ENCODE measurements at places on chromosomes 11 and 22.
A peak's percentile ranks its signal among the peaks of the same experiment; 100 is the strongest.

DNA sequence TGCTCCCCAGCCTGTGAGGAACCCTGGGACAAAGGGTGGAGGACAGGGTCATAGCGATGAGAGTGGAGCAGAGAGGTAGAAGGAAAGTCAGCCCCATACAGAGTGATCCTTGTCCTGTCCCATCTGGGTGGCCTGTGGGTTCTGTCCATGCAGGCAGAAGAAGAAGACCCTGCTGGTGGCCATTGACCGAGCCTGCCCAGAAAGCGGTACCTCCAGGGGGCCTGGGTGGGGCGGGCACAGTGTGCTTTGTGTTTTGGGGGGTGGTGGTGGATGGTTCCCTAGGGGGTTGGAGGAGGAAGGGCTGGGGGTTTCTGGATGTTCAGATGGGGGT, 7.9 kb downstream of the SIDT2 start:
- no peak for DNase-seq

- no peak for DNase-seq
Observed at GRCh38 chr11:123212406-123212805, 17.4 kb upstream of the CLMP start.

DNA sequence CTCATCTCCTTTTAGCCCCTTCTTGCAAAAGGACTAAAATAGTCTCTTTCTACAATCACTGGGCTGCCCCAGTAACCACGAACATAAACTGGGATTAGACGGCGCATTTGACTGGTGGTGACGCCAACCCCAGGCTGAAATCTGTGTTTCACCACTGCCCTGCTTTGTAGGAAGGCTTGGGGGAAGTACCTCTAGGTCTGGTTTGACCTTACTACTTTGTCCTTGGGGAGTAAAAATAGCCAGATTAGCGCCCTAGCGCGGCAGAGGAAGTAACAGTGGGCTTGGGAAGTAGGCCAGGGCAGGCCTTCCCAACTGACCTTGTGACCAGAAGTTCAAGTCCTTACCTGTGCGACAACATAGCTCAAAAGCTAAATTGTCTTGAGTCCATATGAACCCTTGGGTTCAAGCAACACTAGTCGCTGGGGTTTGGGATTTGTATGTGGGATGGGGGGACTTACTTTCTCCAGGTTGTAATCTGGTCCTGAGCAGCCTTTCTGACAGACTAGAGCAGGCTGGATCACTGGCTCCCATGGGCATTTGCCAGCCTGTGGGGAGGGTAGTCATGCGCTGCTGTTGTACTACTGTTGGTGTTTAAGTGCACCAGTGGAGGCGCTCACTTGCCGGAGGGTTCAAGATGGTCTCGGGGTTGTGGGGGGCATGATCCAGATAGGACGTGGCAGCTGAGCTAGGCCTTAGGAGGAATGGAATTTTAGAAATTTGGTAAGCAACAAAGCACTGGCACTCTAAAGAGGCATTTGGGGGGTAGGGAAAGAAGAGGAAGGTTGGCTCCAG, 953 bp upstream of the PACS1 start:
- no peak for DNase-seq

GRCh38 chr11:64092761-64093136, 57.0 kb downstream of the FLRT1 start:
- DNase-seq: no peak

- DNase-seq: peak; percentile 87
Observed at GRCh38 chr11:69915501-69916250, 96.5 kb upstream of the FGF3 start.

DNA sequence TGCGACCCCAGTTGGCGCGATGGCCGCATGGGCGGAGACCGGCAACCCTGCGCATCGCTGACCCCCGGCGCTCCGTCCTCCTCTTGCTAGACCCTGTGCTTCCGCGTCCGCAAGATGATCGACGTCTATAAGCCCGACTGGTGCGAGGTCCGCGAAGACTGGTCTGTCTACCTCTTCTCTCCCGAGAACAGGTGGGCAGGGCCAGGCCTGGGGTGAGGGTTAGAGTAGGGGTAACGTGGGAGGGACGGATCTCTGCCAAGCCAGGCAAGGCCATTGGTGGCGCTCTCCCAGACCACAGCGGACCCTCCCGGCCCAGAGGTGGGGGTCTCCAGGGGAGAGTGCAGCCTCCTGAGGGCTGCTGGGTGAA, 92.1 kb downstream of the CACNA1I start:
- no peak for DNase-seq

- DNase-seq: no peak
Observed at GRCh38 chr11:97157221-97157740, 767.5 kb downstream of the JRKL start.

DNA sequence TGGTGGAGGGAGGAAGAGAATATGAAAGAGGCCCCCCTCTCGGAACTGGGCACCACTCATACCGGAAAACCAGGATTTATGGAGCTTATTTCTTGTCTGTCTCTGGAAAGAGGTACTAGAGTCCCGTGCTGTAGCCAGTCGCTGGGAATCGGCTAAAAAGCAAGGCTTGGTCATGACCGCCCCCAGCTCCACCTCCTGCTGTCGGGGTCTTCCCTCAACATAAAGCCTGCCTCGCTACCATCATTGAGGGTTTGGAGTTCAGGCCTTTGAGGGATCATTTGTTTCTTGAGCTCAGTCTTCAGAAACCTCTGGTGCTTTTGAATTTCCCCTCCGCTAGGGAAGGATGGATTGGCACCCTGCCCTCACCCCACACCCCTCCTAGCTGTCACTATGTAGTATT, 97.1 kb downstream of the TSPAN18 start:
- DNase-seq: no peak

DNA sequence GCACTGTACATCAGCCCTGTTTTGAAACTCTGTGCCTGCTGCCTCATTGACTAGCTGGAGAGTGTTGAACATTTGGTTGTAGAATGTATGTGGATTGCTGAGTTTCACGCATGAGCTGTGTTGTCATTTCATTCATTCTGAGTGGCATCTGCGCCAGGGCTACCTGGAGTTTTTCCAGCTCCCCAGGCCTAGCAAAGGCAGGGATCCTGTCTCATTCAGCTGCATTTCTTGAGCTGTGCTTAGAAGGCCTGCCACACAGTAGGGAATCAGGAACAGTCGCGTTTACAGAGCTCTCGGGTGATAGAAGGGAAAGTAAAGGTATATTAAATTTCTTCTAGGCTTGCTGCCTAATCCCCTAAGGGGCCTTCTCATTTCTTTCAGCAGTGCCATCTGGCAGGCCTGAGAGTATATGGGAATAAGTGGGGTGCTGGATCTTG, 44.3 kb downstream of the PTPRJ start:
- no peak for DNase-seq

DNA sequence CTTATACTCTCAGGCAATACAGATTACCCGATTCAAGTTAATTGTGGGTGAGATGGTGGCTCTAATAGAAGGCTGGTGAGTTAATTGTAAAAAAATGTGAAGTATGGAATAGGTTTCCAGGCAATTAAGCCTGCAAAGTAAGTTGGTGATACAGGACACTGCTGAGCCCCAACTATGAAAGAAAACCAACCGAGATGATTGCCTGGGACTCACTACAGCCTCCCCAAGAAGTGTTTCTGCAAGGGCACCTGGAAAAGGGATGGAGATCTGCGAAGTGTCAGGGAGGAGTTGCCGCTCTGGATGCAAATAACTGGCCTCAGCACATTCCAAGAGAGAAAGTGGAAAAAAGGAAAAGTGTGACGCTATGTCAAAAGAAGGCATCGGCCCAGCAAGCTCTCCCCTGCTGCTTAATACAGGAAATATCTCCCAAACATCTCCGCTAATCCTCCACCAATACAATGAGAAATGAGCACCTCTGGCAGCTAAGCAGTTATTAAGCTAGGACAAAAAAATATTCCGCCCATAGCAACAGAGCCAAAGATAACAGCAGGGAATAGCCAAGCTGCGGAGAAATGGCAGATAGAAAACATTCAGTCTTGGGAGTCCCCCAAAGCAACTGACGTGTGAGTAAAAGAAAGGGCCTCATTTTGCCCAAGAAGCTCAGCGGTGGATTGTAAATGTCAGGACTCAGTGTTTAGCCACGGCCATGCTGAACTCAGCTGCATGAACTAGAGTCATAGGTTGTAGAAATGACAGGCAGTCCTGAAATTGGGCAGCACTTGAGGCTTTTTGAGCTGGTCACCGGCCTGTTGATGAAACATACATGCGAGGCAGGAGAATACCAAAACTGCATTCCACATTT, 133.7 kb downstream of the SNX19 start:
- DNase-seq: no peak

GRCh38 chr22:49481659-49482399, 345.8 kb downstream of the BRD1 start:
- DNase-seq: no peak

DNA sequence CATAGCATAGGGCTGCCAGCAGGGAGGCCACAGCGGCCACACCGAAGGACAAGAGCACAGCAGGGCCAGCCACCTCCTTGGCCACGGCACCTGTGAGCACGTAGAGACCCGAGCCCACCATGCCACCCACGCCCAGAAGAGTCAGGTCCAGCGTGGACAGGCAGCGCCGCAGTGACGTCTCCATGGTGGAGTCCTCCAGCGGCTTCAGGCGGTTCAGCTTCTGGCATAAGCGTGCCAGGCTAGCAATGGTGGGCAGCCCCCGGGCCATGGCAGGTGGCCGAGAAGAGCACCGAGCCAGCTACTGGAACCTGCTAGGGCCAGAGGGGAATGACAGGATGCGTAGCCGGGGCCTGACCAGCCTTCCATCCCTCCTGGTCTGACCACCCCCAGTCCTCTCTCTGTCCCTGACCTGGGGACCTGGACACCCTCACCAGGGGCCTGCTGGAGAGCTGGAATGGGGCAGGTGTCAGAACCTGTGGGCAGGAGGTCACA, 770 bp downstream of the SLC7A4 start:
- no peak for DNase-seq

DNA sequence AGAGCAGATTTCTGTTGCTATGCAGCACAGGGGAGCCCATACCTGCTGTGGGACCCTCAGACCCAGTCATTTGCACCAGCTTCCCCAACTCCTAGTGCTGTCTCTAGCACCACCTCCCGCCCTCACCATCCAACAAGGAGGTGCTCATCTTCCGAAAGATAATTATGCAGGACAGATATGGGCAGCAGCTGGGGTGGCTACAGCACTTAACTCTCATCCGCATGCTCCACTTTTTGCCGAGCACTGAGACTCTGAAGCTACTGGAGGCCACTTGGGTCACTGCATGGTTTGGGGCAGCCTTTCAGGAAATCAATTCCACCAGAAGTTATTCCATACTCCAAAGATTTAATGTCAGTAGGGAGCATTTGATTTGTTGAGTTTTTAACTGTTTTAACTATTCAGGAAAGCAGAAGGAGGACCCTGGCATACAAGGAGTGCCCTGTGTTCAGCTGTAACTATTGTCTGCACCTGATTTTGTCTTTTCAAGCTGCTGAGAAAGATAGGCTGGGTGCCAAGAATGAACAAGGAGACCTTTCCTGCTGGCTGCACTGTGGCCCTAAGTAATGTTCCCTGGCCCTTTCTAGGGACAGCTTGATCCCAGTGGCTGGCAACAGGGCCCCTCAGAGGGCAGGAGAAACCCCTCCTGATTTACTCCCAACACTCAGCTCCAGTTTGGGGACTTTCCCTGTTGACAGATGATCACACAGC, 67.3 kb upstream of the CSNK2A3 start:
- DNase-seq: no peak

GRCh38 chr11:42249956-42250355, 790.5 kb upstream of the LRRC4C start:
- DNase-seq: no peak

DNA sequence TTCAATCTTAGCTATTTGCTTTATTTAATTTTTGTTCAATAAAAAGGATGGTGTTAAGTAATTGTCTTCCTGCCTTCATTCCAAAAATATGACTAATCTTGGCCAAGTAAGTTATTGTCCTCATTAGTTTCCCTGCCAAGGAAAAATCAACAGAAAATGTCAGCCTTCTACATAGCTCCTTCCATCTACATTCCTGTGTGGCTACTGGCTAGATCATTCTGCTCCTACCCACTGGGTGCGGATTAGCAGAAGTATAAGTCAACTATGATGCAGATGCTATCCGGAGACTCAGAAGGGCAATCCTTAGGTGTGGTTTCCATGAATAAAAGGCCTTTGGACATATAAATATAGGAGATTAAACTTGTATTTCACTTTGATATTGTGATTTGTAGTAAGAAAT, 154.4 kb downstream of the SBF2 start:
- DNase-seq: no peak

- DNase-seq: no peak
Observed at GRCh38 chr22:17431179-17431578, 61.9 kb downstream of the CECR2 start.

DNA sequence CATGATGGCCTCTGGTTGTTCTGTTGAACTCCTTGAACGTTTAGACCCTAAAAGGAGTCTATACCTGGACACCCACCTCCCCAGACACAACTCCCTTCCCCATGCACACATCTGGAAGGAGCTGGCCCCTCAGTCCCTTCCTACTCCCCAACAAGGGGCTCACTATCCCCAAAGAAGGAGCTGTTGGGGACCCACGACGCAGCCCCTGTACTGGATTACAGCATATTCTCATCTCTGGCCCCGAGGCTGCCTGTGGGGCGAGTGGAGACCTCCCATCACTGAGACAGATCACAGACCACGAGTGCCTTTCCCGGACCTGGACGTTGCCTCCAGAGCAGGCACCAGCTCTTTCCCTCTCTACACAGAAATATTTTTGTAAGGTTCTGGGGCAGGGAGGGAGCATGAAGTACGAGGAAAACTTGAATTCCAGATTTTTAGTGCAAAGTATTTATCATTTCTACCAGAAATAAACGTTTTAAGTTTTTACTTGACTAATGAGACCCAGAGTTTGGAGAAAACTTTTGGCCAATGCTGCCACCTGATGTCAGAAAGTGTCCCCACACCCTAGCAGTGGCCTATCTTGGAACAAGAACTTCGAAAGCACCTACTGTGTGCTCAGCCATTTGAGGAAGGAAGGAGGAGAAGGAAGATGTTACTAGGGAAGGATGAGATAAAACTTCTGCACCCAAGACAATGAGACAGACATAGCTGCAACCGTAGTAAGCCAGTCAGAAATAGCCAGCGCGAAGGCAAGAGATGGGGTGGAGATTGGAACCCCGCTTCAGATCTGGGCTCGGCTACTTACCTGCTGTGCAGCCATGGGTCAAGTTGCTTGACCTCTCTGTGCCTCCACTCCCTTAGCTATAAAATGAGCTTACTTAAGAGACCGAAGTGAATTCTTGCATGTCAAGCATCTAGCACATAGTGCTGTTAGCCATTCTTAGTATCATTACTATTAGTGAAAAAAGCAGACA, 10.2 kb upstream of the POU2F3 start:
- no peak for DNase-seq

DNA sequence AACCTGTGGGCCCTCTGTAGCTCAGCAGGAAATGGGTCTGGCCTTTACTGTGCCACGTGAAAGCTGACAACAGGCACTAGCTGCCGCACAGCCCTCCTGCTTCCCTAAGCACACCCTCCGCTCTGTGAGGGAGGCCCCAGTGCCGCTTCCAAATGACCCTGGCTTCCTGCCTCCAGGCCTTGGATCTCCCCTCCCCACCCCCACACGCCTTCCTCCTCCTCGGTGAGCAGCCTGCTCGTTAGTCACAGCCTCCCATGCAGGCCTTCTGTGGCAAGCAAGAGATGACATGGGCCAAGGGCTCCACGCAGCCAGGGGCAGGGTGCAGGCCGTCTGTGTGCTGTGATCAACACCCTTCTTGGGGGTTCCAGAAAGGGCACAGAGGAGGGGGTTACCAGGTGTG, 15.3 kb upstream of the RASL10A start:
- DNase-seq: no peak

Data from Peyer's patch (tissue), 4 donors.